ENCODE measurements at places on chromosomes 1 and 21.

GRCh38 chr1:44557778-44558177, 116.5 kb downstream of the TMEM53 start:
- DNase-seq, result no peak

DNA sequence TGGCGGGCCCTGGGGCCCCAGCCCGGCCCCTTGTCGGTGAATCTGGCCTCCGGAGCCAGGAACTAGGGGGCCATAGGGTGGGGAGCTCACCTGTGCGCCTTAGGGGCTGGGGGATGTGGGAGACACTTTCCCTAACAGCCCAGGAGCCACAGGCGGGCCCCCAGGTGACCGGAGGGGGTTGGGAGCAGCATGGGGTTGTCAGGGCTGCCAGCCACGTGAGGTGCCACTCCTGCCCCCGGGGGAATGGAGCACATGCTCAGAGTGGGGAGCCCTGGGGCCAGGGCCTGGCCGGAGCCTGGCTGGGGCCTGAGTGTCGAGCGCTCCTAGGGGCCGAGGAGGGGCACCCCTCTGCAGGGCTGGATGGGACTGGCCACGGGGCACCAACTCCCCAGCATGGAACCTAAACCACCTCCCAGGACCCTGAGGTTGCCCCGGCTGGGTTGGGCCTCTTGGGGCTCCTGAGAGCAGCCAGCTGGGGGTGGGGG, 19.9 kb downstream of the PRXL2B start:
- DNase-seq, result no peak

GRCh38 chr1:223695014-223695548, 17.3 kb upstream of the CAPN2 start:
- no peak for DNase-seq

DNA sequence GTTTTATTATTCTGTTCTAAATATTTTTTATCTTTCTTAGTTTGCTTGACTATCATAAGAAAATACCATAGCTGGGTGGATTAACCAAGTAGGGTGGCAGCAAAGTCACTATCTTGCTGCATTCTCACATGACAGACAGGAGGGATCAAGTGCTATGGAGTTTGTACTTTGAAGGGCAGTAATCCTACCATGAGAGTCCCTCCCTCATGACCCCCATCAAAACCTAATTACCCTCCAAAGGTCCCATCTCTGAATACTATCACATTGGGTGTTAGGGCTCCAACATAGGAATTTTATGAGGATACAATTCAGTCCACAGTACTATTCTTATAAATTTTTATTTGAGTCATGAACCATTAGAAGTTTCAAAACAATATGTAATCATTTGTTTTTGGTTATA, 388.5 kb upstream of the B3GALT2 start:
- no peak for DNase-seq
